ENCODE measurements at places on chromosomes 2 and 18.

DNA sequence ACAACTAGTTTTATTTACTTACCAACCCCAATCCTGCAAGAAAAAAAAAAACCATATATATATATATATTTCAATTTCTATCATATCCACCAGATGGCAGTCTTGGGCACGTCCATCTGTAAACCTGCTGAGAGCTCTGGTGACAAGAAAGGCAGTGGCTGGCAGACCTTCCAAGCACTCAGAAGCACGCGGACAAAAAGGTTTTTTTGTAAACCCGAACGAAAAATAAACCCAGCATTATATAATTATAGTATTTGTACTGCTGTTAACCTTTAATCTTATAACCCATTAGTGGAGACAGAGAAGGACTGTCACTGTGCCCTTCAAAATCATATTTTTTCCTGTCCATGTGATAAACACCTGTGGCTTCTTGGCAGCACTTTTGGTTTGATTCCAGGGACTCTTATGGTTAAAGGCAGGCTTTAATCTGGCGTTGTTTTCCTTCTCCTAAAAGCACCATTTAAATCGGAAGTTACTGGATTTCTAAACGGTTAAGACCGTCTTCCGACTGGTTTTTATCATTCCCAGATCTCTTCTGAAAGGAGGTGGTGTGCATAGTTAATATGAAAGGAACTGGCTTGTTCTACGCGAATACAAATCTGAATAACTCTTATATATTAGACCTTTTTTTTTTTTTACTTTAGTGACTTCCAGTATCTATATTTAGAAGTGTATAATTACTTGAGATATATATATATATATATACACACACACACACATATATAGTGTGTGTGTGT lies 31.0 kb upstream of the SLC3A1 start:
- DNase-seq, result peak; percentile 79

DNA sequence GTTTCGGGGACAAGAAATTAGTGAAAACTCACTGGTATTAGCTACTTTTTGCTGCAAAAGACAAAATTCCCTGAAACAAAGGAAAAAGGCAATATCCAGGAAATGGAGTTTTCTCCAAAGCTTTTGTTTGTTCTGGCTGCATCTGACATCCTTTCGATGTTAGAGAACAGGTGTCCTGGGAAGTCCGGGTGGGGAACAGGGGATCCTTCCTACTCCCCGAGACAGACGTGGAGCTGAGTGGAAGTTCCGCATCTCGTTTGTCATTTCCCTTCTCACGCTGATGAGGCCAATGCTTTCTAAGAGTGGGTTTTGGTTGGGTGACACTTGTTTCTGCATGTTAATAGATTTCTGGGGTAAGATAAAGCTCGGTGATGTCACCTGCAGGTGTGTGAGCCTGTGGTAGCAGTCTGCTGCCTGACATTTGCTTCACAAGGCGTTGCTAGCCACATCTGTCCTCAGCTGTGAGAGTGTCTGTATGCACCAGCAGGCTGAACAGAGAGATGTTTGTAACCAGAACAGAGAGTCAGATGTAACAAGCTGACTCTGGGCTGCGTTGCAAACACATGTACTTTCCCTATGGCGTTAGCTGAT lies 125.9 kb downstream of the ACOXL start:
- DNase-seq, result no peak

DNA sequence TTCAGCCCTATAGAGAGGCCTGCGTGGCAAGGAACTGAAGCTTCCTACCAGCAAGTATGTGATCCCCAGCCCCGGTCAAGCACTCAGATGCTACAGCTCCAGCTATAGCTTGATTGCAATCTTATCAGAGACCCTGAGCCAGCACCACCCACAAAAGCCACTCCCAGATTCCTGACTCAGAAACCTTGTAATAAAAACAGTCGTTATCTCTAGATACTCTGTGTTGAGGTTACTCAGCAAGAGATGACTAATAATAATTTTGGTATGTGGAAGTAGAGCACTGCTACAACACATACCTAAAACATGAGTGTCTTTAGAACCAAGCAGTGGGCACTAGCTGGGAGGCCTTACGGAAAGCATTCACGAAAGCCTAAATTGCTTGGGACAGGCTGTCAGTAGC lies 216.9 kb downstream of the UXS1 start:
- no peak for DNase-seq

DNA sequence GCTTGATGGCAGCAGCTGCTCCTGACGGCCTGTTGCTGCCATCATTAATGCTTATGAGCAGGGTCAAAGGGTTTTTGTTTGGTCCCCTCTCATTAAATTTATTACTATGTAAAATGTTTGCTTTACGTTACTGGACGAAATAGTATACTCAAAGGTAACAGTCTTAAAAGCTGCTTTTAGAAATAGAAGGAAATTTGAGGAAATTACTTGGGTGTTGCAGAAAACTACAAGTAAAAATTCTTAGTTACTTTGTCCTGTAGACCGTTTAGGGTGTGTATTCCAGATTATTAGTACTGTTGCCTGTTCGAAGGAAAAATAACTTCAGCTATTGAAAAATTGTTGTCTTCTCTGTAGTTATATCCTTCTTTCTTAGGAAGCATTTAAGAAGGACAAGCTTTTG lies 27.8 kb downstream of the DDX1 start:
- DNase-seq, result no peak

GRCh38 chr2:161161074-161161706 lies 962 bp downstream of the TANK start:
- DNase-seq, result no peak

GRCh38 chr2:107595749-107596148 lies 230.9 kb upstream of the RGPD4 start:
- DNase-seq, result no peak

GRCh38 chr2:219466816-219467735 lies 31.6 kb upstream of the GMPPA start:
- DNase-seq, result no peak

GRCh38 chr2:220163486-220163885 lies 536.1 kb downstream of the SLC4A3 start:
- no peak for DNase-seq

DNA sequence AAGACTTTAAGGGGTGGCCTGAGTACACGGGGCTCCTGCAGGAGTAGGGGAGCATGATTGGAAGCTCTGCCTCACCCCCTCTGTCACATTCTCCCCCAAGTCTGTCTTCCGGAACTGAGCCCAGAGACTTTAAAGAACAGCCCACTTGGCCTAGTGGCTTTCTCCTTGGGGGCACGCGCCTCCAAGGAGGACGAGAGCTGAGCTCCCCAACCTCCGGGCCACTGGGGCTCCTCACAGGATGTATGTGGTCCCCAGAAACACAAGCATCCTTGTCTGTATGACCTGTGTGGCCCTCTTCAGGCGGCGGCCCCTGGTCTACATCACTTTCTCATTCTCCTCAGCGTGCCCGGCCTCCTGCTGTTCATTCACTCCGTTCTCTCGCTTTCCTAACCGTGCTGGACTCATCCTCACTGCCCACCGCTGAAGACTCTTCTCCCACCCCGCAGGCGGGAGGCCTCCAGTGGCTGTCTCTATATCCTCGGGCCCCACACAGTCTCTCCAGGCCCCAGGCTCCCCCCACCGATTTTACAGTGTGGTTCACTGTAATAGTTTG lies 23.7 kb downstream of the KCNF1 start:
- no peak for DNase-seq

DNA sequence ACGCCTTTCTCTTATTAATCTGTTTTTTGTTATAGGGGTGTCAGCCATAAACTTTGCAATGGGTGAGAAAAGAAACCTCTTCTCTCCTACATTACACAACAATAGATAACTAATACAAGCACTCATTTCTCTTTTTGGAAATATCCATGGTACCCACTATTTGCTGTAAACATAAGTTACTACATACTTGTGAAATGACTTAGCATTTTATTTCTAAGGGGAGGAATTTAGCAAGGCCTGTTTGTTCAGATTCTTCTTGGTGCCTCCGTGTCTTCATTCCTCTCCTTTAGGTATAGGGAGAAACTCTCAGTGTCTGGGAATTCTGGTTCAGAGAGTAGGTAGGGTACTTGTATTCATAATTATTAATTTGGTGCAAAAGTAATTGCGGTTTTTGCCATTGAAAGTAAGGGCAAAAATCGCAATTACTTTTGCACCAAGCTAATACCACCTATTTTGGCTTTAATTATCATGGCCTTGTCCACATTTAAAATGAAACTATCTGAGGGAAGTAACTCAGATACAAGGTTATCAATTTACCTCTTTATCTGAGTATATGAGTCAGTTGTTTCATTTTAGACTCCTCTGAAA lies 134.8 kb downstream of the MREG start:
- no peak for DNase-seq

- no peak for DNase-seq
Measured at GRCh38 chr2:69954084-69954483, 7.3 kb downstream of the ASPRV1 start.

- no peak for DNase-seq
Measured at GRCh38 chr18:69691008-69691760, 256.5 kb downstream of the CD226 start.

- no peak for DNase-seq
Measured at GRCh38 chr2:109479804-109480203, 134.0 kb downstream of the SEPTIN10 start.

DNA sequence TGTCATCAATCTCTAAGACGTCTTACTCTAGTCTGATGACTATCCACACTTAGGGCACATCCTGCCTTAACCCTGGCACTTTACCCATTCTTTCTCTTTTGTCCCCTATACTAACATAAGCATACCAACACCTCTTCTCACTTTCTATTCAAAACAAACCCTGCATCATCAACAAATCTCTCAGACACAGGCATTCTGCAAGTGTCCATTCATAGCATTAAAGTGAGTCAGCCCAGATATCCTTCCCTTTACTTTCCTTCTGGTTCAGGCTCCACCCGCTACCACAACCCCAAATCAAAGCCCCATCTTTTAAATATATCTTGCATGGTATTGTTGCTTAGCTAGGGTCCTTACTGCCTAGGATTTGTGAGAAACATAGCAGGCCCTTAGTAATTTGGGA lies 3.8 kb downstream of the GRB14 start:
- DNase-seq, result no peak

GRCh38 chr2:238722883-238723282 lies 125.0 kb upstream of the TWIST2 start:
- no peak for DNase-seq

DNA sequence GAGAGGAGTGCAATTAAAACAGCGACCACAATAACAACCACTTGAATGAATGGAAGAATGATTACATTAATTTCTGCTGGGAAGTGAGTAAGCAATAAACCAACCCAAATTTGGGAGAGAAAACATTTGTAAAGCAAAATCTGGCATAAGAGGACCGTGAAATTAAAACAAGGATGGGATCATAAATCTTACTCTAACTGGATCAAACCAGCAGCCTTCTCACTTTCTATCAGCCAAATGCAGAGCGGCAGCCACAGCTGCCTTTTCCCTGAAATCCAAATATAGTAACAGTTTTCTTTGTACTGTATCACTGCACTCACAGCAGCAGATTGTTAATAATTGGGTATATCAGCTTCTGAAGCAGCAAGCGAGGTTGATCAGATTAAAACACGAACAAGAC lies 245.2 kb upstream of the REG3G start:
- peak; percentile 22 for DNase-seq

- no peak for DNase-seq
Measured at GRCh38 chr2:39218391-39218790, 25.4 kb downstream of the CDKL4 start.

DNA sequence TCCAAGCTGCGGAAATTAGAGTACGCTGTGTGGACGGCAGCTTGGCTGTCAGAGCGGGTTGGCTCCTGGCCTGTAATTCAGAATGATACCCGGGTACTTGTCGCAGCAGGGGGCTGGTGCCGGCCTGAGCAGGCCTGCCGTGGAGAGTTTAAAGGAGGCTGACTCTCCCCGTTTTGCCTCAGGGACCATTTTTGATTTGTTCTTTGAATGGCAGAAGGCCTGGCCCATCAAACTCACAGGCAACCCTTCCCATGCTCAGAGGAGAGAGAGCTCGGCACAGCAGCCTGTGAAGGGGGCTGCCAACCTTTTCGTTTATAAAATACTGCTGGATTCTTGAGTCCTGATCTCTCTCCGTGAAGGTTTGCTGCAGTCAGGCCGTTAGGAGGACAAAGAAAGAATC lies 151.3 kb downstream of the KLHL29 start:
- no peak for DNase-seq

DNA sequence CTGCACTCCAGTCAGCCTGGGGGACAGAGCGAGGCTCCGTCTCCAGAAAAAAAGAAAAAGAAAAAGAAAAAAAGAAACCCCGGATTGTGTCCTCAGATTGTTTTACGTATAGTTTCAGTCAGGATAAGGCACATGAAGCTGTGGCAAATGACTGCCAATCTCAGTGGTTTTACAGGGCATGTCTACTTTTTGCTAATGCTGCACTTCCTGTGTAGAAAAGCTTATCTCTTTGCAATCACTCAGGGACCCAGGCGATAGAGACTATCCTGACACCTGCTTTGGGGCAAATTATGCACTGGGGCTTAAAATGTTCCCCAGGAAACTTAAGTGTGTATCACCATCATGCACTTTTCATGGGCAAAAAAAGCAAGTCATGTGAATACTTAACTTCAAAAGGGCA lies 103.7 kb upstream of the MEIS1 start:
- no peak for DNase-seq

- DNase-seq, result no peak
Measured at GRCh38 chr2:164515734-164516133, 105.5 kb downstream of the GRB14 start.

- no peak for DNase-seq
Measured at GRCh38 chr18:13539843-13540476, 186.4 kb downstream of the FAM210A start.

DNA sequence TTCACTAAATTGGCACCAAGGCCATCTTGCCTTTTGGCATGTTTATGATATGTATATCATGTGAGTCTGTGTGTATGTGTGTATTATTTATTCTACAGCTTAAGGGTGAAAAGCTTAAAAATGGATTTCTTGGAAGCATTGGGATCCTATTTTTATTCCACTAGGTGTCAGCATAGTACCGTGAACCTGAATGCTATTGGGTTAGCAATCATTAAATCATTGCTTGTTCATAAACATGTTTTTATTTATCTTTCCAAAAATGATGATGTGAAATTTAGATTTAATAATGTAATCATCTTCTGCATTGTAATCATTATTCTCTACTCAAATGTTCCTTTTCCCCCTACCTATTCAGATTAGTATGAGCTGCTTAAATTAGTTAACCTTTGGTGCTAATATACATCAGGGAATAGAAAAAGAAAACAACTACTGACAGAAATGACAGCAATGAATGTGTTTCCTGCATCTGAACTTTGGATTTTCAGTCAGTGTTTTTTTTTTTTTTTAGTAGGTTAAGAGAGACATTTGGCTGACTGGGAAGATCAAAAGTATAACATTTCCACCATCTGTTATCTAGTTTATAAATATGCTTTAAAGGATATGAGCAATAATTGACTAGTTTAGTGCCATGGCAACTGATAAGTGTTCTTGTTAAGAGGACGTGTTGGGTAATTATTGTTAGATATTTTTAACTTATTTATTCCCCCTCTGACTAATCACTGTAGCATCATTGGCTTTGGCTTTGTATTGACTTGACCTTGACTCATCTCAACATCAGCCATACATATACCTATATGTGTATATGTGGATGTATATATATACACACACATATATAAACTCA lies 14.1 kb upstream of the ZSWIM2 start:
- peak; percentile 26 for DNase-seq

- no peak for DNase-seq
Measured at GRCh38 chr2:71811726-71812125, 335.9 kb downstream of the CYP26B1 start.

Data from left kidney (tissue), 8 donors.